ENCODE measurements at places on chromosomes 4 and X.
A peak's percentile ranks its signal among the peaks of the same experiment; 100 is the strongest.

DNA sequence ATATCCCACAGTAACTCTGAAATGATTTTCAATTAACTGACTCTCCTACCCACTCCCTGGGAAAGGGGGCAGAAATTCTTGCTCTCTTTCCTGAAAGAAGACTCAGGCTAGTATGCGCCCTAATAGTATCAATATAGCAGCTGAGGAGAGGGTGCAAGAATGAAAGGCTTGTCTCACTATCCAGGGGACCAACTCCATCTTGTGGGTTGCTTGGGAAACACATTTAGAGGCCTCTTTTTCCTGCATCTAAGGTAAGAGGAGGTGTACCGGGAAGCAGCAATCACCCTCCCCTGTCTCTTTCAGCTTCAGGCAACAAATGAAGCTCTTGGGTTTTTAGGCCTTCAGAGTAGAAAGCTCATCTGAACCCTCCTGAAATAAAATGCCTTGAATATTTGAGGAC lies 11.3 kb downstream of the TMEM255A start:
- DNase-seq = no peak

GRCh38 chr4:156505341-156505955 lies 466.2 kb downstream of the PDGFC start:
- DNase-seq = no peak

GRCh38 chr4:122701965-122702364 lies 30.5 kb upstream of the BBS12 start:
- DNase-seq = no peak

DNA sequence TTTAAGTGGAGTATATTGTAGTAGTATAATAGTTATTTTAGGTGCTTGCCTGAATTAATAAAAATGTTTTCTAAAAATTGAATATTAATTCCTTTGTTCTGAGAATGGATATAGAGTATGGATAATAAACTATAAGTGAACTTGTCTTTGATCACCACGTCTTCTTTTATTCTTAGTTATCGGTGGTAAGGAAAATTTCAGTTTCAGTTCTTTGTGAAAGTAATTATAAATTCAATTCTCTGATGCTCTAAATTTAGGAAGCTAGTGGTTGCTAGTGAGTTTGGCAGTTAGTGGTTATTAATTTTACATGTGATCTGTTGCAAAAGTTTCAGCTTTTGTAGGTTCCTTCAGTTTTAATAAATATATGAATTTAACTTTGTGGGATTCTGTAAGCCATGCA lies 30.8 kb downstream of the MRPL1 start:
- DNase-seq = no peak

- no peak for DNase-seq
Measured at GRCh38 chr4:184645904-184646610, 3.2 kb downstream of the CASP3 start.

DNA sequence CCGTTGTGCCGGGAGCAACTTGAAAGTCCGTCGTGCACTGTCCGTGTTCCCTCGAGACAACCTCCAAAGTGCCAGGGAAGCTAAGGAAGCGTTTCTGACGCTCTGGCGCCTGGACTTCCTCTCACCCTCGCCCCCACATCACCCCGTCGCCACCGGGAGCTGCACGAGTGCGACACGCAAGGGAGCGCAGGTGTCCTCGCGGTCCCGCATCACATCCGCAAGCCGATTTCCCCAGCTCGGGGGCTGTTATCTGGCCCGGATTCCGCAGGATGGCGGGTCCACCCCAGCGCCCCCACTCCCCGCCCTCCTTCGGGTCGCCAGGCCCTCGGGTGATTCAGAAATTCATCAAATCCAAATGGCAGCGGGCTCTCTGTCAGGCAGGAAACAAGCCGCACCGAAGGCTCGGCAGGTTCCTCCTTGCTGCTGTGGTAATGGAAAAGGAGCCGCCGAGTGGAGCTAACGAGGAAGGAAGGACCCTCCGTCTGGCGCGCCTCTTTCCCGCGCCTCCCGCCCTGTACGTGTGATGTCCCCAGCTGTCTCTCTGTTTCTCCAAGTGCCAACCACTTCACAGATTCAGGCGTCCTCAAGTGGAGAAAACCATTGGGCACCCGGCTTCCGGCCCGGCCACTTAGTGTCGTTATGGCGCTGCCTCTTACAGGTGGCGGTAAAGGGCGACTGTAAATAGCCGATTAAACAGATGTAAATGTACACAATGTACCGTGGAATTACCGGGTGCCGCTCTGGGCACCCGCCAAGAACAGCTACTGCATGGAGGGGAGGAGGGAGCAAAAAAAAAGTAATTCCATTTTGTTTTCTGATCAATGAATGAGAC lies 921 bp upstream of the SETD7 start:
- peak; percentile 37 for DNase-seq

DNA sequence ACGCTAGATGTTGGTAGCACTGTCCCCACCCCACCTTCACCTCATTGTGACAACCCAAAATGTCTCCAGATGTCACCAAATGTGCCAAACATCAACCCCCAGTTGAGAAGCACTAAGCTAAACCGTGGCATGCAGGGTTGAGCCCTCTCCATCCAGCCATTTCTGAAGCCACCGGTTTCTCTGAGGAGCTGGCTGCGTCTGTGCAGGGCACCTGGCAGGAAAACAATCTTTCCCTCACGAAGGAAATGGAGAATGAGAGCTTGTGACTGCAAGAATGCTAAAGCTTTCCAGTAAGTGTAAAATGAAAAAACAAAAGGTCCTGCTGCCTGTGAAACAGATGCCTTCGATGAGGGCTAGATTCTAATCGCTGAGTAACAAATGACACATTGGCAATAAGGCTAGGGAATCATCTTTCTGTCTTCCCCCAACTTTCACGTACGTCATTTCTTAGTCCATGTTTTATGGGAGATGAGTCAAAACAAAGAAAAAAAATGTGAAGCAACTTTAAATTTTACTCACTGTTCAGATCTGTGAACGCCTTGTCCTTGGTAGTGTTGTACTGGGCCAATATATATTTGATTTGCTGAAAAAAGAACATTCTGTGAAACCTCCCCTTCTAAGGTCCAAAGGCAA lies 59.9 kb downstream of the PROM1 start:
- no peak for DNase-seq

- peak; percentile 17 for DNase-seq
Measured at GRCh38 chrX:81957900-81958545, 756.1 kb downstream of the SH3BGRL start.

DNA sequence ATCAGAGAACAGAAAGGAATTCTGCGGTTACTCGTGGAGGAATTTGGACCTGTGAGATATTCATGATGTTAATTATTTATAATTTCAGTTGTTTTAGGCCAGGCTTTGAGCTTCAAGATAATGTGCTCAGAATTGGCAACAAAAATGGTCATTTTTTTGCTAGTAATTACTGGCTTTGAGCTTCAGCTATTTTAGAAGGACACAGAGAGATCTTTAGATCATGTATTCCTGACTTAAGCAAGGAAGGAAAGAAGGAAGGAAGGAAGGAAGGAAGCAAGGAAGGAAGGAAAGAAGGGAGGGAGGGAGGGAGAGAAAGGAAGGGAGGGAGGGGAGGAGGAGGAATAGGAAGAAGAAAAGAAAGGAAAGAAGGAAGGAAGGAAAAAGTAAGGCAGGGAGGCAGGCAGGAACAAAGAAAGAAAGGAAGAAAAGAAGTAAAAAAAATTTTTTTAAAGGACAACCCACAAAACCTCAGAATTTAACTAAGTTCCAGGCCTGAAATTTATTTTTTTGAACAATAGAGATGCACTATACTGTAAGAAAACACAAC lies 277.9 kb upstream of the KLF3 start:
- no peak for DNase-seq

GRCh38 chr4:90121676-90122354 lies 5.4 kb upstream of the CCSER1 start:
- DNase-seq = no peak

DNA sequence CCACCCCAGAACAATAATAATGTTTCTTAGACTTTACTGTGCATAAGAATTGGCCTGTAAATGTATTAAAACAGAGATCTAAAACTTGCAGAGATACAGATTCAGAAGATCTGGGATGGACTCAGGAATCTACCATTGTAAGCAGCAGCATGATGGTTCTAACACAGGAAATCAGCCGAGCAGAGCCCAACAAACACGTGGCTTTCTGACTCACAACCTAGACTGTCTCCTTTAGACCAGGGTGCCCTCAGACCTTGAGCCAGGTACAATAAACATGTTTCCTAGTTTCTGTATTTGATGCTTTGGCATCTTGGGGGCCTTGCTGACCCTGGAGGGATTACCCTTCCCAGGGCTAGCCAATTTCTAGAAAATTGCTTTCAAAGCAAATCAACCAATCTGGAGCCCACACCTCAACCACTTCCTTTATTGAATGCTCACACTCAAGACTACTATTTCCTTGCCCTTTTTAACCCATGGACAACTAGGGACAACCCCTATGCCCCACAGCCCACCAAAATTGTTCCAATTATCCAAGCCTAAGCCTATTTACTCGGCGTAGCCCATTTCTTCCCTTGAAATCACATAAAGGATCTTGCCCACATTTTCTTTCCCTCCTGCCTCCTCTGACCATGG lies 80.5 kb downstream of the TBC1D9 start:
- DNase-seq = no peak

DNA sequence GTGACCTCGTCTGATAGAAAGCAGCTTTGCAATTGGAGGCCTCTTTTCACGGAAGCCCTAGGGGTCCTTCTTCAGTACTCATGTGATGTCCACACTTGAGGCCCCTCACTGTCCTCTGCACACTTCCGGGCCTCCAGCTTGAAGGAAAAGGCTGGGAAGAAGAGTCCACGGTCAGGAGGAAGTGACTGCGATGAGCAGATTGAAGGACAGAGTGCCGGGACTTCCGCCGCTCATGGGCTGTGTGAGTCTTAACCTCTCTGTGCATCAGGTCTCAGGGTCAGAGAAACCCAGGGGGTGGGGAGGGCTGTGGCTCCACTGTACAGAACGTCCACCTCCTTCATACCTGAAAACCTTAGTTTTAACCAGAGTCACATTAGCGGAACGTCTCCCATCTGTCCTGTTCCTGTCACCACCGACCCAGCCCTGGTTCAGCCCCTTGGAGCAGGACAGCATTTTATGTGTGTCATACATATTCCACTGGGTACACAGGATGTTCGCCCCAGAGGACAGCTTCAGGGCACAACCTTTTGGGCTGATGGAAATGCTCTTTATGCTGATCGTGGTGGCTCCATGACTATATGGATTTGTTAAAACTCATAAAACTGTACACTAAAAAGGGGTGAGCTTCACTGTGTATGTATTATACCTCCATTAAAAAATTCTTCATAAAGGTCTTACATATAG lies 51.0 kb upstream of the SORCS2 start:
- DNase-seq = no peak

DNA sequence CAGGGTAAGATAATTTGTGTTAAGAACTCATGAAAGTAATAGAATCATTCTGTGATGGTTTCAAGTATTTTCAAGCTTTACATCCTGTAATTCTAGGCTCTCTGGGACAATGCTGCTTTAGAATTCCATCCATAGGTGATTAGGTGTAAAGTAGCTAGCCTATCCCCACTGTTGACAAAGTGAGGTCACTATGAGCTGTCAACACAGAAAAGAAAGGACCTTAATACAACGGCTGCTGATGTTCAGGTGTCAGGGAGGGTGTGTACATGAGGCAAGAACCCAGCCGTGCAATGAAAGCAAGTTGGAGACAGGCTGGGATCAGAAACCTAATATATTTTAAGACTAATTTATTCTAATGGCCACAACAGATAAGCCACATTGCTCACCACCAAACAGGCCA lies 36.8 kb upstream of the SH3RF1 start:
- DNase-seq = no peak

DNA sequence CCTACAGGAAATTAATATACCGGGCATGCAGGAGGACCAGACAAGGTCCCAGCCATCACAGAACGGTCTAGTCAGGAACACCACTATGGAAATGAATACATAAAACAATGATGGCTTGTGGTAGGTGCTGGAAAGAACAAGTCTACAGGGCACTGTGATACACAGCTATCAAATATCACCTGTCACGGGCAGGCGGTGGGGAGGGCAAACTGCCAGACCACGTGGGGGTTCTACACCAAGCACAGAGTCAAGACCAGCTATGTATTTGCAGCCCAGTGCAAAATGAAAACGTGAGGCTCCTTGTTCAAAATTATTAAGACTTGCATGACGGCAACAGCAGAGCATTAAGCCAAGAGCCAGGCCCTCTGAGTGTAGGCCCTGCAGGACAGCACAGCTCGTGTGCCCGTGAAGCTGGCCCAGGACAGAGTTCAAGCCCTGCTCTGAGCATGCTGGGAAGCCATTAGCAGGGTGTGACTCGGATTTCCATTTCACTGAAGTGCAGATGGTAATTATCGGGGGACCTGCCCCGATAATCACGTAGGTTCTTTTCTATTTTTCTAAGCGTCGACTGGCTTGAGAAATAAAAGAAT lies 83.6 kb downstream of the JAKMIP1 start:
- no peak for DNase-seq

DNA sequence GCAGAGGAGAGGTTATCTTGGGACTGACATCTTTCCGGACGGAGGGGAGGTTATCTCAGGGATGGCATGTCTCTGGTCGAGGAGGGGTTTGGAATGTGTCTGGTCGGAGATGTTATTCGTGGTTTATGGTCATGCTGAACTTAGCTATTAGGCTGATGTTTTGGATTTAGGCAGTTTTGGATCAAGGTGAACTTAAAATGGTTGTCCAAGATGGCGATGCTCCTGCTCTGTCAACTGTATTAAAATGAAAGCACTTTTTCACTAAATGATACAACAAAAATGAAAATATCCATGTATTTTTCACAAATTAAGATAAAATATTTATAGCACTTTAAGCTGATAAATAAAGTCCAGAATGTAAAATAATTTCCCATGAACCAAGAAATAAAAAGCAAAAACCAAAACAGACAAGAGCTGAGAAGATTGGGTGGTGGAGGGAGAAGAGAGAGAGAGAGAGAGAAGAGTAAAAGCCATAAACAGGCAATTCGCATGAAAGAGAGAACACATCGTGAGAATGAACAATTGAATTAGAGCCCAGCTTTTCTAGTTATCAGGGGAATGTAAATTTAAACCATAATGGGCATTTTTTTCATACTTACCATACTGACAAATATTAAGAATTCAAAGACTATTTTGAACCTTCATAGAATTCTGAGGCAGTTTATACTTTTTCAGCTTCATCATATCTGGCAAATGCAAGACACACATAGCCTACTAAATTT lies 2236.0 kb upstream of the AGA start:
- DNase-seq = no peak

DNA sequence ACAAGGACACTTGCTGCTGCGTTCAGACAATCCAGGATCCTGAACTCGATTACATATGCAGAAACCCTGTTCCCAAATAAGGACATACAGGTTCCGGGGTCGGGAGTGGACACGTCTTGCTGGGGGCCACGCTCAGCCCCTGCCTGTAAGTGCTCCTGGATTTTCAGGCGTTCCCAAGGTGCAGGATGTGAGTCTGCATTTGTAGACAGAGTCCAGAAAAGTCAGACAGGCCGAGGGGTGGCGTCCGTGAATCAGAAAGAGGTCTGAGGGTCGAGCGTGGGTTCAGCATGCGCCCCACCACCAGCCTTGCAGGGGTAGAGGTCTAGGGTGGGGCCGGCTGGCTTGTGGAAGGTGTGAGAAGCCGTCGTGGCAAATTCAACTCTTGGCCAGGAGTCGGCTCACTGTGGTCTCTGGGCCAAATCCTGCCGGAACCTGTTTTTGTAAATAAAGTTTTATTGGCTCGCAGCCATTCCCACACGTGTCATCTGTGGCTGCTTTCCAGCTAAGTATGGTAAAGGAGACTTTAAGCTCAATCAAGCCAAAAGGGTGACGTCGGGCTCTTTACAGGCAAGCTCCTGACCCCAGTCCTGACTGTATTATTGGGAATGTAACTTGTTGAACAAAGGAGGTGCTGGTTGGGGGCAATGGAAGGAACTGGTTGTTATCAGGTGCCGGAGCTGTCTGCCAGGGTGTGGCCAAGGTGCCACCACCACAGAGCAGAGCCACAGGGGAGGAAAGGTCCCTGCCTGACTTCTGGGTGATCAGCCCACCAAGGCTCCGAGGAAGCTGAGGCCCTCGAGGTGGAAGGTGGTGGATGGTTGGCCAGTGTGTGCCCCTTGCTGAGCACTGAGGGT lies 7.4 kb downstream of the DOK7 start:
- DNase-seq = no peak

All from HEK293T (cell line).